HCEC 1CT (cell line): ENCODE measurements at places on chromosomes 11 and 22.

- peak; percentile 59 for DNase-seq
Measured at GRCh38 chr11:35214226-35214770, 75.3 kb downstream of the CD44 start.

GRCh38 chr11:47395223-47396048 is 13.0 kb upstream of the SLC39A13 start:
- DNase-seq: no peak

DNA sequence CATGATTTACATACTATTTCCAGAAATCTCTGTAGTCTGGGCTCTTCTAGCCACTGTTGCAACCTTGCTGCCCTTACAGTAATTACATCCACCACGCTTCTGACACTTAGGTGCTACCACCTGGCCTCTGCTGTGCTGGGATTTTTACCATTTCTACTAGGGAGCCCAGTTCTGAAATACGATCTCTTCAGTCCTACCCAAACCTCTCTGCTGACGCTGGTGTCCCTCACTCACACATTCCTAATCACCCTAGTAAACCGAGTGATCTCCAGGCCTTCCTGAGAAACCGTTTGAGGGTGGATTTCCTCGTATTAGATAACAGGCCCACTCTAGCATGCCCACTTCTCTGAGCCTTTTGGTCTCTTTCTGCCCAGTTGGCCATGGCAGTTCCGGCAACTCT is 588.9 kb upstream of the CADM1 start:
- no peak for DNase-seq

DNA sequence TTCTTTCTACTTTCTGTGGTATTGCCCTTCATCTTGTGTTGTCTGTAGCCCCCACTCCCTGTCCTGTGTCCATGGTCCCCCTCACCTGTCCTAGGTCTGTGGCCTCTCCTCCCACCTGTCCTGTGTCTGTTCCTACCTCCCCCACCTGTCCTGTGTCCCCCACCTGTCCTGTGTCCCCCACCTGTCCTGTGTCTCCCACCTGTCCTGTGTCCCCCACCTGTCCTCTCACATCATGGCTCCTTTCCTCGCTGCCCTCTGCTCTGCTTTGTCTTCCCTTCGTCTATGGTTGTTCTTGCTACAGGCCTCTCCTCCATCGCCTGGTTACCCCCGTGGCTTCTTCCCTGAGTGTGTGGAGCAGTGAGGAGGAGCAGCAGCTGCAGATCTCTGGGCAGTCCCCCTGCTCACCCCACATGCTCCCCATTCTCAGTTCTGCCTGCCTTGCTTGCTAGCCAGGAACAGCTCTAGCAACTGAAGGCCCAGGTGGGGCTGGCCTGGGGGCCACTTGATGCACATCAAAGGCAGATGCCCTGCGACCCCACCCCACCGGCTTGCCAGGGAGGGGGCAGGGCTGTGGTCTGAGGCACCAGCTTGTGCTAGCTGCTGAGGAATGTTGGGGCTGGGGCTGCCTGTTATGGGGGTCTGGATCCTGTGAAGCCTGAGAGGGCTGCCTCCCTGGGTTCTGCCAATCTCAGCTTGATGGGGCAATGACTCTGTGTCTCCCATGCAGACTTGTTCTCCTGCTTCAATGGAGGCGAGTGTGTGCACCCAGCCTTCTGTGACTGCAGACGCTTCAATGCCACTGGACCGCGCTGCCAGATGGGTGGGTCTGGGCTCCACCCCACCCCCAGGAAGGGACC is 5.6 kb downstream of the OTOG start:
- DNase-seq: no peak

DNA sequence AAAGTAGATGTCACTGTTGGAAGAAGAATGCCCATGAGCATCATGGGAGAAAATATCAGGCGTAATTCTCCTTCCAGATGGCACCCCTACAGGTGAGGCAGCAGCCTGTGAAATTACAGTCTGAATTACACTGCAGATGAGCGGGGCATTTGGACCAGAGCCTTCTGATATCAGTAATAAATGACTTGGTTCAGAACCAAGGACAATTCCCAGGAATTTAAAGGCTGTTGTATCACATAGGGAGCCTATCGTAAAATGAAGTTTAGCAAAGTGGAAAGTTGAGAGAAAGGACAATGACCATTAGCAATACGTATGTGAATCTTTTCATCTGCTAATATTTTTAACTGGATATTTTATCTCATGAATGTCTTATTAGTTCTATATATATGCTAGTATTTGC is 61.3 kb downstream of the PRMT3 start:
- no peak for DNase-seq

- no peak for DNase-seq
Measured at GRCh38 chr11:116180806-116181600, 591.8 kb downstream of the BUD13 start.

DNA sequence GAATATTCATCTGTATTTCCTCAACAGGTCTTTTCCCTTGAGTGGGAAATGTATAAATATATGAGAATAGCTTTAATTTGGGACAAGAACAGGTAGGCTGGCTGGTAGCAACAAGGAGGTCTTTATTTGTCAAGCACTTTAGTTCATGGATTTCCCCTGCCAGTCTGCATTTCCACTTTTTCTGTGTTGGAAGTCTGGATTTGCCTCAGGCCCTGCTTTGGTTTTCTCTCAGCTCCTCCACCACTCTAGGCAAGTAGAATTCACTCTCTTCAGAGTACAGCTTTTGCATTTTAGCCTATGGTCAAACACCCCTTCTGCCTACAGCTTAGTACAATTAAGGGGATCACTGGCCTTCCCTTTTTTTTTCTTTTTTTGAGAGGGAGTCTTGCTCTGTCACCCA is 57.1 kb downstream of the QSER1 start:
- DNase-seq: no peak

DNA sequence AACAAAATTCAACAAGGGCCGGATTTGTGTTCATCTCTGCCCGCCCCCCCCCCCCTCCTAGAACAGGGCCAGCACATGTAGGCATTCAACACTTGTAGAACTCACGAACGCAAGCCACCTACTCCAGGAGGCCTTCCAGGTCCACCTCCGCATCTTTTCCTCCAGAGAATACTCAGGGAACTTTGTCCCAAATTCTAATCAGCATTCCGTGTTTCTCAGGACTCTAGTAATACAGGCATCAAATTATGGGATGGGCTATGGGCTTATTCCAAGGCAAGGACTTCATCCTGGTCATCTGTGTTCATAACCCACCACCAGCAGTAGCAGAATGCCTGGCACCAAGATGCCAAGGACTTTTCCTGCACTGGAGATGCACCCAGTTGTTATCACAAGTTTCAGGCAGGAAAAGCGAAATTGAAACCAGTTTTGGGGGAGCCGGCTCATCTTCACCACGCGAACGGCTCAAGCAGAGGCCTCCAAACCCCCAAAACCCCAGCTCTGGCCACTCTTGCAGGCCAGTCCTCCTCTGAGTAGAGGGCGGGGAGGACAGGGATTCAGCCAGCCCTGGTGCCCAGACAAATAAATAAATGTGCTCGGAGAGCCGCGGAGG is 462 bp downstream of the UBE2L6 start:
- DNase-seq: no peak

- peak; percentile 71 for DNase-seq
Measured at GRCh38 chr11:26199331-26200095, 132.4 kb upstream of the ANO3 start.

DNA sequence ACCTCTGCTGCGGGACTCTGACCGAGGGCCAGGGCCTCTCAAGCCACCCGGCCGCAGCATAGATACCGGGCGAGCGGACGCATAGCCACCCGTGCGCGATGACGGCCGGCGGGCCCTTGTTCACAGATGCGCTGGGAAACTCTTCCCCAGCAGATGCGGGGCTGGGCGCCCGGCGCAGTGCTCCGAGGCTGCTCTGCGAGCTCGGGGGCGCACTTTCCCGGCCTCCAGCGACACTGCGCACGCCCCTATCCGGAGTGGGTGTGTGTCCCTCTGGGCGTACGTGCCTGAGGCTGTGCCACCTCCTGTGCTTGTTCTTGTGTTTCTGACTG is 104.7 kb upstream of the E2F8 start:
- peak; percentile 56 for DNase-seq

- no peak for DNase-seq
Measured at GRCh38 chr11:16825101-16825500, 86.7 kb downstream of the C11orf58 start.

DNA sequence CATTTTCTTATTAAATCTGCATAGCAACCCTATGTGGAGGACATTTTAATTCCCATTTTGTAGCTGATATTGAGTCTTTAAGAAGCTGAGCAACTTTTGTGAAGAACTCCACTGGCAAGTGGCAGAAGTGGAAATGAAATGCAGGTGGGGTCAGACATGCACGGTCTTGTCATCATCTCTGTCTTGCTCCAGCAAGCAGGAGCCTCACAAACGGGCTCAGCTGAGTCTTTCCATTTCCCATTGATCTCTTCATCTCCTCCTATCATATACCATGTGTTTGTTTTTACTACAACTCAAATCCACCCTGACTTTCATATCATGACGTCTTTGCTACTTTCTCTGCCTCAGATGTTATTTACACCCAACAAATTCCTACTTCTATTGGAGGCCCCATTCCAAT is 97.9 kb upstream of the TENM4 start:
- no peak for DNase-seq

DNA sequence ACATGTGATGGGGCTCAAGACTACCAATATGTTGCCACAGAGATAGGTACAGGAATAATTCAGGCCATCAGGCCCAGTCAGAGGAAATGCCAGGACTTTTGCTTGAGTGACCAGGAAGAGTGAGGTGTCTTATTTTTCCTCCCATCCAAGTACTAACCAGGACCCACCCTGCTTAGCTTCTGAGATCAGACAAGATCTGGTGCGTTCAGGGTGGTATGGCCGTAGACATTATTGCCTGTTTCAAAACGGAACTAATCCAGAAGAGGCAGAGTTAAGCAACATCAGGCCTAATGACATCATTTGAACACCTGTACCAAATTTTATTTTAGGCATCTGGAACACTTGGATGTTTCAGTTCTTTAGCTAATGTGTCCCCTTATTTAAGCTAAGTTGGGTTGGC is 205.5 kb upstream of the POU2AF2 start:
- DNase-seq: no peak

- no peak for DNase-seq
Measured at GRCh38 chr11:118634431-118635236, 27.2 kb downstream of the PHLDB1 start.

- peak; percentile 35 for DNase-seq
Measured at GRCh38 chr22:42188808-42189447, 58.3 kb upstream of the CYP2D6 start.

GRCh38 chr11:19738124-19738523 is 25.5 kb downstream of the NAV2 start:
- DNase-seq: no peak

GRCh38 chr11:85712953-85713352 is 27.0 kb upstream of the CCDC89 start:
- DNase-seq: no peak

DNA sequence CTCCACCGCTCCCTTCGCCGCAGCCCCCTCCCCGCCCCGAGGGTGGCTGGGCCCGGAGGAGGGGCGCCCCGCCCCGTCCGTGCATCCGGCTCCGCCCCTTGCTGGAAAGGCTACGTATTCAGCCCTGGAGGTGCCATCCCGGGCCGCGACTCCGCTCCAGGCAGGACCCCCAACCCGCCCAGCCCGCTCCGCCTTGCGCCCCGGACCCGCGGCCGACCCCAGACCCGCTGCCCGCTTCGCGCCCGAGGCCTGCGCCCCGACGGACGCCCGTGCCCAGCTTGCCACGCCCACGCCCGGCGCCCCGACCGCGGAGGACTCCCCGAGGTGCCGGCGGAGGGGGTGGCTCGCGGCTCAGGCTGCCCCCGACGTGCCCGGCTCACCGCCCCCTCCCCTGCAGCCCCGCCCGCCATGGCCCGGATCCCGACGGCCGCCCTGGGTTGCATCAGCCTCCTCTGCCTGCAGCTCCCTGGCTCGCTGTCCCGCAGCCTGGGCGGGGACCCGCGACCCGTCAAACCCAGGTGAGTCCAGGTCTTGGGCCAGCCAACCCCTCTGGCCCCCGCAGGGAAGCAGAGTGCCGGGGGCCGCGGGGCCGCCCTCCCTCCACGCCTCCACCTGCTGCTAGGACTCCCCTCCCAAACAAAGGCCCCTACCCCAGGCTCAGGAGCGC is at the start of gene ADM2:
Gene ADM2 (plus strand): TSS at position 104 of the 667 bp plus-strand sequence. CDS start 305 bp downstream, at position 409.
- no peak for DNase-seq

DNA sequence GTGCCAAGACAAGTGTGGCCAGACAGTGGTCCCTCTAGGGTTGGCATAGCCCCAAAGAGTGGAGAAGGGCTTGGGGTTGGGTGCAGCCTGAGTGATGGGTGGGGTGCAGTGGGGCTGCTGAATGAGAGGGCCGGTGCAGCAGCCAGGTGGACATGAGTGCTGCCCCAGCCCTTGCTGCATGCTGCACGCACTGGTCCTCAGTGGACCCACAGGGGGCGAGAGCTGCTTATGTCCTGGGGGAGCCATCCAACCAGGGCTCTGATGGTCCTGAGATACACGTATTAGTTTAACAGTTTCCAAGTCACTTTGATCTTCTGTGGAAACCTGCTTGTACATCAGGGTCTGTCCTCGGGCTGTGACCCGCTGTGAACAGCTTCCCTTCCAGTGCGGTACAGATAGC is 23.9 kb upstream of the ACR start:
- no peak for DNase-seq

- no peak for DNase-seq
Measured at GRCh38 chr11:118341815-118342489, 553 bp downstream of the CD3D start.

- no peak for DNase-seq
Measured at GRCh38 chr22:33569018-33569417, 351.3 kb downstream of the LARGE1 start.

DNA sequence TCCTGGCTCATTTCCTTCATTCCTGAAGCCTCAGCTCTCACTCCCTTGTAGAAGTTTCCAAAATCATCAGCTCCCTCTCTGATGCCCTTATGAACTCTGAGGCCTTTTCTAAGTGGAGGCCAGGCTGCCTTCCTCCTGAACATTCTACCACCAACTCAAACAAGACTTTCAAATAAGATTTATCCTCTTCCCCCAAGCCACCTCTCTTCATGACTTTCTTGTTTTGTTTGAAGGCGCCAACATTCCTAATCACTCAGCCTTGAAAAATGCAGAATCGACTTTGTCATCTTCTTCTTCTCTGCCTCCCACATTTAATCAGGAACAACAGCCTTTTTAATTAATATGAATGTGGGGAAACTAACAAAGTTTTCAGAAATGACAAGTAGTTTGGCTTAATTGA is 927.9 kb downstream of the OPCML start:
- DNase-seq: peak; percentile 50

- no peak for DNase-seq
Measured at GRCh38 chr22:25153961-25154666, 45.5 kb upstream of the CRYBB3 start.

GRCh38 chr11:23217072-23217471 is 356.8 kb upstream of the CCDC179 start:
- no peak for DNase-seq
